ENCODE measurements at places on chromosomes 3 and 15.

DNA sequence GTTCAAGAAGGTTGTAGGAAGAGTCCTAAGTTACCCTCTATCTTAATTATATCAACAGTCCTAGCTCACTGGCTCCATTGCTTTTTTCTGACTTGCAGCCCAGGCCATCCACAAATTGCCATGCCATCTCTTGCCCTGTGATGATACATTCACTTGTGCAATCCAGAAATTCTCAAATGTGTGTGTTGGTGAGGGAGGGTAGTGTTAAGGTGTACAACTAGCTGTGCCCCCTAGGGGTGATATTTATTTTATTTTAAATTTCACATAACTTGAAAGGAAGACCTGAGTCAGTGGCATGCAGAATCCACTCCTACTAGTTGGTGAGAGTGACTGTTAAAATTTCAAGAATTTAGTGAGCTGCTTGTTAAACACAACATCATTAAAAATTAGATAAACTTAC lies 156.1 kb upstream of the ANKRD28 start:
- peak; percentile 3 for DNase-seq

- no peak for DNase-seq
These were observed 434.5 kb downstream of the MFSD1 start for GRCh38 chr3:159236321-159236720.

DNA sequence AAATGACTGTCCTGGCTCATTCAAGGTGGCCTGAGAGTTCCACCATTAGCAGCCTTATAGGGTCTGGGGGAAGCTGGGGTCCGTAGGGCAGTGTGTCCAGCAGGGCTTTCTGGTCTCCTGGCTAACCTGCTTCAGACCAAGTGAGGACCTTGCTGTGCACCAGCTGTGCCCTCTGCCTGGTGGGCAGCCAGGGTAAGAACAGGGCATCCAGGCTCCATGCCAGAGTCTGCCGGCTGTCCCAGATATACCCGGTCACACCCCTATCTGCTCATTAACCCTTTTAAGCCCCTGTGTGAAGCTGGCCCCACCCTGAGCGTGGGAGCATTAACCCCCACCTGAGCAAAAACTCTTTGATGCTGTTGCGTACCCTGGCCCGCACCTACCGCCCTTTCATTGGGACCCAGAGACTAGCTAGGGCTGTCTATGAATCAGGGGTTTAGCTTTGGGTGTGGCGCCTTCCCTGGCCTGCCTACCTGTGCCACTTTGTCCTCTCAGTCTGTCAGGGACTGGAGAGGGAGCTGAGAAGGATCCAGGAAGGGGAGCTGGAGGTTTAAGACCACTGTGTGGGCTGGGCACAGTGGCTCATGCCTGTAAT lies 17.6 kb downstream of the SEMA3F start:
- no peak for DNase-seq

- no peak for DNase-seq
These were observed 143.3 kb upstream of the GMNC start for GRCh38 chr3:191005790-191006189.

DNA sequence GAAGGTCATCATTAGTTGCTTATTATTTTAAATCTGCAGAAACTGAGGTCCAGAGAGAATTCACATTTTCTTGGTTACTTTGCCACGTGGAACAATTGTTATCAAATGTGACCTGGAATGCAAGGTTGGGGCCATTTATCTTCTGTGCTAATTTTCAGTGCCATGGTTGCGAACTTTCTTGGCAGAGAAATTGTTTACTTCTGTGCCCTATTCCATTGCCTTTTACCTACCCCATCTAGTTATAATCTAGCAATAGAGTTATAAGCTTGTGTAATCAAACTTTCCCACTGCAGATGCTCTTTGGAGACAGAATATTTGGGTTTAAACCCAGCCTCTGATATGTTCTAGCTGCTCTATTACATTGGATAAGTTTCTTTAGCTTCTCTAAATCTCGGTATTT lies 242.9 kb downstream of the LPP start:
- DNase-seq, result no peak

DNA sequence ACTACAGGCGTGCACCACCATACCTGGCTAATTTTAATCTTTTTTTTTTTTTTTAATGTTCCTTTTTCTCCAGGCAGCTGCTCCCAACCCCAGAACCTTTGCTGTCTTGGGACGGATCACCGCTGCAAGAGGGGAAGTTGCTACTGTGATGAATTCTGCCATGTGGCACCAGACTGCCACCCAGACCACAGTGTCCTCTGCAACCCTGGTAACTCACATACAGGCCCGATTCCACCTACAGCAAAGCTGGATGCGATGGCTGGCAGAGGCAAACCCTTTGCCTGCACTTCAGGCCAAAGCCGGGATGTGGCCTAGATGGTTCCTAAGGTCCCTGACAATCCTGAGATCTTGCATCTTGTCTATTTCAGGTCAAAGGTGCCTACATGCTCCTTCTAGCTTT lies 12.7 kb upstream of the MUC20 start:
- DNase-seq, result no peak

GRCh38 chr3:9646800-9647152 lies 2.5 kb upstream of the MTMR14 start:
- no peak for DNase-seq

DNA sequence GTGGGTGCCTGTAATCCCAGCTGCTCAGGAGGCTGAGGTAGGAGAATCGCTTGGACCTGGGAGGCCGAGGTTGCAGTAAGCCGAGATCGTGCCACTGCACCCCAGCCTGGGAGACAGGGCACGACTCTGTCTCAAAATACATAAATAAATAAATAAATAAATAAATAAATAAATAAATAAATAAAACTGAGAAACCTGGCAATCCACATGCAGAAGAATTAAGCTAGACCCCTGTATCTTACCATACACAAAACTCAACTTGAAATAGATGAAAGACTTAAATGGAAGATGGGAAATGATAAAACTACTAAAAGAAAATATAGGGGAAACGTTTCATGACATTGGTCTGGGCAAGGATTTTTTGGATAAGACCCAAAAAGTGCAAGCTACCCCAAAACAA lies 58.0 kb downstream of the ATP13A4 start:
- DNase-seq, result no peak

- no peak for DNase-seq
These were observed 1.8 kb downstream of the ONECUT1 start for GRCh38 chr15:52788099-52788986.

DNA sequence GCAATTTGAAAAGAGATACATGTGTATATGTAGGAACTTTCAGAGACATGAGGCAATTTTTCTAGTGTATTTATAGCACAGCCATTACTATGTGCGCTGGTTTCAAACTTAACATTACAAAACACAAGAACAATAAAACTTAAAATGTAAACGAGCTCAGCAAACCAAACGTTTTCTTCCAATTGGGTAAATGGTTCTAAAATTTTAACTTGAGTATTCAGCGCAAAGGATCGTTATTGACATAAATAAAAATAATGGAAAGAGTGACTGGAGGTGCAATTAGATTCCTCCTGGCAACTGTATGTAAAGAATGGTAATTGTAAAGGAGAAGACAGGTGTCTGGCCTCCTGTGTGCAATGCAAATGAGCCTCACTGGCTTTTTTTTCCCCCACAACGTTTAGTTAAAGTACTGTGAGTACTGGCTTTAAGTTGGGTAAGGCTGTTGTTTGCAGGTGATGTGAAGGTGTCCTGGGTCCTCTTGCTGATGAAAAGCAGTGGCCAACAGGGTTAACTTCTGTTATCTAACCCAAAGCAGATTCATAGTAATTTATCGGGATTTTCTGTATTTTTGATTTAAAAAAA lies 14.1 kb upstream of the GADL1 start:
- DNase-seq, result no peak

DNA sequence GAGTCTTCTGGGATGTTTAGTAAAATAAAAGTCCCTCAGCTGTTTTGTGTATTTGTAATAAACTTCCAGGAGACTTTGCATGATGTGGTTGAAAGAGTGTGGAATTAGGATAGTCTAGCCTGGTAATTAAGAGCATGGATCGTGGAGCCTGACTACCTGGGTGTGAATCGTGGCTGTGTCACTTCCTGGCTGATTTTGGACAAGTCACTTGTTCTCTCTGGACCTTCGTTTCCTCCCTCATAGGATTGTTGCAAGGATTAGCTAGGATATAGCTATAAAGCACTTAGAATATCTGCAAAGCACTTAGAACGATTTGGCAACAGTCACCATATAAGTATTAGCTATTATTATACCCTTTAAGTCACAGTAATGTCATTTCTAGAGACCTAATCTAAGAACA lies 40.2 kb downstream of the SLMAP start:
- DNase-seq, result no peak

GRCh38 chr3:141945726-141946485 lies 69.5 kb downstream of the ATP1B3 start:
- DNase-seq, result no peak

DNA sequence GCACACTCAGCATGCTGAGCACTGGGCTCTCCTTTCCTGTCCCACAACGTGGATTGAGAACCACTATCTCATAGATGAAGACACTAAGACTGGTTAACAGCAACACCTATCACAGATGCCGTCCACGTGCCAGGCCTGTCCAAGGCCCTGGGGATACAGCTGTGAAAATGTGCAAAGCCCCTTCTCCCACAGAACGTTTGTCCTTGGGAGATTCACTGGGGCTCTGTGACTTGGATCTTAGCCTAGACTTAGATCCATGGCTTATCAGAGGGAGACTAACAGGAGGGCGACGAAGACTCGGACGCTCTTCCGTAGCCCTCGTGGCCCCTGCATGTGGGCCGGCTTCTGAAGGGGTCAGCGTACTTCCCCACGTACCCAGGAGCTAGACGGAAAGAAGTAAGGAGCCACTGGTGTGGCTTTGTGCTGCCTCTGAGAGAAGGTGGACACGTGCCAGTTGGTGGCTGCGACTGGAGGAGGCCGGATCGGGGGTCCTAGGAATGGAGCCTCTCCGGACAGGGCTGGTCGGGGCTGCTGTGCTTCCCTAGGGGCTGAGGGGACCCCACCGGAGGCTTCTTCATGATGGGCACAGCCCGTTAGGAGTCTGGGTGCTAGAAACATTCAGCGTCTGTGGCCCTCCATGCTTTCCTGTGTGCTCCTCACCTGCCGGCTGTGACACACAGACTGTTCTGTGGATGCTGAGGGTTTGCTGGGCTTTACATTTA lies 964 bp downstream of the NRROS start:
- DNase-seq, result no peak

DNA sequence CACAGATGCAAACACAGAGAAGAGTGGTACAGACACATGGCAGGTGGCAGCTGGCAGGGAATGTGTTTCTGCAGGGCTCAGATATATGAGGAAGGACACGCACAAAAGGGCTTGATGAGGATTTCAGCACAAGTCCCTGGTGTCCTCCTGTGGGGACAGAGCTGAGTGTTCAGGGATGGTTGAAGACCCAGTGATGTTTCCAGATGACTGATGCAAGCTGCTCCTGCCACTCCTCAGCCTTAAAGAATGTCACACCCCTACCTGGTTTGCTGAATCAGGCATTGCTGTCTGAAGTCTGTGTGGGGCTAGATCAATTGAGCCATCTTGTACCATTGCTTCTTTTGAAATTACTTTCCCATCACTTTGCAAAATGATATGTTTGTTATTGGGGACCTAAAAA lies 40.2 kb downstream of the TNFAIP8L3 start:
- DNase-seq, result no peak

- no peak for DNase-seq
These were observed 197.2 kb downstream of the KCNAB1 start for GRCh38 chr3:156317462-156318074.

DNA sequence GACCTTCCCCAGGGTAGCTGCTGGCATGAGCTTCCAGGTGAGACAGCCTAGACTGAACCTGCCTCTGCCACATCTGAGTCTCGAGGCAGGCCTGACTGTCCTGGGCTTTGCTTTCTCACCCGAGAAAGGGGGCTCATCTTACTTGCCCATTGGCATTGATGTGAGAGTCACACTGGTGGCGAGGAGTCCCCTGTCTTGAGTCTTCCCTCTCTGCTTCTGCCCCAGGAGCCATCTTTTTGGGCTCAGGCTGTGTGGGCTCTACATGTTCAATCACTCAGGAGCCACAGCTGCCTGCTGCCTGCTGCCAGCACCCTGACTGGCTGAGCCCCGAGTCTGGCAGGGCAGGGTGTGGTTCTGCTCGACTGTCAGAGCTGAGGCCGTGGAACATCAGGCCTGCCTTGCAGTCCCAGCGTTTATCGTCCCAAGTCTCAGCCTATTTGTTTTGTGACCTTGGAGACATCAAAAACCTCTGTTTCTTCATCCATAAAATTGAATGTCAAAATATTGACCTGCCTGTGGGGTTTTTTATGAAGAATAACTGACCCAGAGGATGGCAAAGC lies 132.5 kb downstream of the DNAJB8 start:
- DNase-seq, result no peak

GRCh38 chr15:38049891-38050290 lies 115.5 kb downstream of the TMCO5A start:
- DNase-seq, result no peak

DNA sequence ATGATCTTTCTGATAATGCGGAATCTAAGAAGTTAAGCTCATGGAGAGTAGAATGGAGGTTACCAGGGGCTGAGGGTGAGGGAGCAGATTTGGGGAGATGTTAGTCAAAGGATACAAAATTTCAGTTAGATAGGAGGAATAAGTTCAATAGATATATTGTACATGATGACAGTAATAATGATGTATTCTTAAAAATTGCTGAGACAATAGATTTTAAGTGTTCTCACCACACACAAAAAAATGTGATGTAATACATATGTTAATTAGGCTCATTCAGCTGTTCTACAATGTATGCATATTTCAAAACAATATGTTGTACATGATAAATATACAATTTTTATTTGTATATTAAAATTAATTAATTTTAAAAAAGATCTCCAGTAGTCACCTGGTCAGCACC lies 81.4 kb downstream of the PGPEP1L start:
- DNase-seq, result no peak

- no peak for DNase-seq
These were observed 841 bp downstream of the EIF3J start for GRCh38 chr15:44537735-44538240.

- no peak for DNase-seq
These were observed 2.7 kb downstream of the P3H2 start for GRCh38 chr3:190117981-190118380.

- DNase-seq, result no peak
These were observed 100.2 kb downstream of the LARS2 start for GRCh38 chr3:45488591-45488990.

DNA sequence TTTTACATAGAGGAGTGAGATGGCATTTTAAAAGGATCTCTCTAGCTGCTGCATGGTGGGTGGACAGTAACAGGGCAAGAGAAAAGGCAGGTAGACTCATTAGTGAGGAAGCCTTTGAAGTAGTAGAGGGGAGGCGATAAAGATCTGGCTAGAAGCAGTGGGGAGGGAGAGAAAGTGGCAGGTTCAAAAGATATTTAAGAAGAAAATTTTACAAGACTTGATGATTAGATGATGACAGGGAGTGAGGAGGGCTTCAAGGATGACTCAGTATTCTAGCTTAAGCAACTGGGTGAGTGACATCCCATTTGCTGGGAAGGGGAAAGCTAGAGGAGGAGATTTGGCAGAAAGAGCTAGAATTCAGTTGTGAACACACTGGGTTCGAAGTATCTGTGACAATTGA lies 3.8 kb upstream of the BRPF1 start:
- no peak for DNase-seq

All from GM12891 (cell line).